HEK293T (cell line): ENCODE measurements at places on chromosomes 5 and 9.

GRCh38 chr5:142107736-142108431, 695 bp upstream of the NDFIP1 start:
- DNase-seq = no peak

DNA sequence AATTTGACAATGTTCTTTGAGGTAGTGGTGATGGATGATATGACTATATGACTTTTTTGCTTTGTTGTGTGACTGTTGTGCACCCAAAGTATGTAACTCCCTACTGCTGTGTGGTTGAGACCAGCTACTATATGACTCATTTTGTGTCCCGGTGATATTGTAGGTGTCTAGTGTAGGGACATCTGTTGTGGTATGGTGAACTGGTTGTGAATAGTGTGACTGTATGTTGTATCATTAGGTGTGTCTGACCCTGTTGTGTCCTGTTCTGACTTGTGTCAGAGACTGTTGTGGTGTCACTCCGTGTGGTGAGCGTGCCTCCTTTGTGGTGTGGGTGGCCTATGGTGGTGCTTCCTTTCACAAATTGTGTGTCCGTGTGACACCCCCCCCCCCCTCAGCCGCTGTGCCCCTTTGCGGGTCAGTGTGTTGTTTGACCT, 11.2 kb upstream of the CXXC5 start:
- DNase-seq = no peak

GRCh38 chr9:98321269-98321668, 65.8 kb upstream of the TBC1D2 start:
- DNase-seq = no peak

GRCh38 chr9:33851301-33851700, 34.3 kb downstream of the UBE2R2 start:
- no peak for DNase-seq

GRCh38 chr5:107401470-107402122, 269.1 kb downstream of the EFNA5 start:
- DNase-seq = no peak

DNA sequence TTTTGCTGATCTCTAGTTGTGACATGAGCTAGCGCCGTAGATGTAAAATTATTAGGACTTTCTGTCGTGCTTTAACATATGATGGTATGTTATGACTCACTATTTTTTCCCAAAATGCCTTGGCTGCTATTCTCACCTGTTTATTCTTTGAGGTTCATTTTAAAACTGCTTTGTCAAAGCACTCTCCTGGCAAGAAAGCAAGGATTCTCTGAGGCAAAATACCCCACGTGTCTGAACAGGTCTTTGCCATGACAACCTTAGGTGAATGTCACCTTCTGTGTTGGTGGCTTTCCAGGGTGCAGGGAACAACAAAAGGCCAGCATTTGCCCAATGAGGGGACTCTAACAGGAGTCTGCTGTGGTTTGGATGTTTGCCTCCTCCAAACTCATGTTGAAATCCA, 30.6 kb upstream of the COL5A1 start:
- DNase-seq = no peak

- no peak for DNase-seq
These were observed 139.1 kb downstream of the BASP1 start for GRCh38 chr5:17356551-17356950.

DNA sequence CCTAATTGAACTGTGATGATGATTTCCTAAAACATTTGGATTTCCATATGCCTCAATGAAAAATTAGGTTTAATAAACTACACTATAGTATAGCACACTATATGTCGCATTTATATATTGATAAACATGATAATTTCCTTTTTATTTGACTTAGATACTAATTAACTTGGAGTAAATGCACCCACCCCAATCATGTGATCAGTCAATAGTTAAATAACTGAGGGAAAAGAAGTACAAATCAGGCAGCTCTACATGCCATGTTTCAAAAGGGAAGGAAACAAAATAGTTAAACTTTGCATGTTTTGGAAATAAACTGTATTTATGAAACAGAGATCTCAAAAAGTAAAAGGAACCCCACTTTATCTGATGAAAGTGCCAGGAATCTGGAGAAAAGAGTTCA, 18.0 kb upstream of the GNE start:
- DNase-seq = no peak

DNA sequence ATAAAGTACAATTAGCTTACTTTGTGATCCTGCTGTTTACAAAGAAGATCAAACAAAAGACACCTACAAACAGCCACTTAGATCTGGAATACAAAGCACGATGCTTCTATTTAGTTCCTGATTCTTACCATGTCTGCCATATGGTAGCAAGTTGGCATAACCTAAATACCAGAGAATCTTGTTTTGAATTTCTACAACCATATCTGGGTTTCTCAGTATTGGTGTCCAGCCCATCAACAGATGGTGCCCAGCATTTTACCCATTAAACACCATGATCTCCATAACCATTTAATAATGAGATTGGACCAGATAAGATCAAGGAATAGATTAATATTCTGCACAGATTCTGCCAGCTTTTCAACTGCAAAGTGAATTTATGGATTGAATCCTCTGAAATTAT, 29.8 kb downstream of the SLC24A2 start:
- DNase-seq = no peak

GRCh38 chr9:7974335-7974960, 174.9 kb upstream of the DMAC1 start:
- DNase-seq = no peak

DNA sequence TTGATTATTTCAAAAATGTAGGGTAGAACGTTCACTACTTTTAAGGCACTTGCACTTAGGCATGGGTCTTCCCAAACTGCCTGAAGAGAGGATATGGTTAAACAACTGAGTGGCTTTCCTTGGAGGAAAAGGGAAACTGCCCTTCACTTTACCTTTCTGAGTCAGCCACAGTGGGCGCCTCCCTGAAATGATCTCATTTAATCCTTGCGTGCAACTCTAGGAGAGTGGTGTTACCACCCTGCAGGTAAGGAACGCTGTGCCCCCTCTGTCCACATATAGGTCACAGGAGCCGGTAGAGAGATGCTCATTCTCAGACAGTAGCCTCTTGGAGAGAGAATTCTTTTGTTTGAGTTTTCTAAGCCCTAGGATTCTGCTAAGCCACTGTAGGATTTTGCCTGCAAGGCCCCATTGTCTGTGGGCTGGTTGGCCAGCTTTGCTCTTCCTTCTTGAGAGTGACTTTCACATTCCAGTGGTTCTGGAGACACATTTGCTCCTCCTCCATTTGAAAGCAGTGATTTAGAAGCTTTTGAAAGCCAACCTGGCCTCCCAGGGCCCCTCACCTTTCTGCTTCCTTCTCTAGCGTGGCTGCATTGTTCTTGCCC, 110.3 kb upstream of the CTSL start:
- no peak for DNase-seq
